ENCODE measurements at places on chromosomes 1 and 21.

DNA sequence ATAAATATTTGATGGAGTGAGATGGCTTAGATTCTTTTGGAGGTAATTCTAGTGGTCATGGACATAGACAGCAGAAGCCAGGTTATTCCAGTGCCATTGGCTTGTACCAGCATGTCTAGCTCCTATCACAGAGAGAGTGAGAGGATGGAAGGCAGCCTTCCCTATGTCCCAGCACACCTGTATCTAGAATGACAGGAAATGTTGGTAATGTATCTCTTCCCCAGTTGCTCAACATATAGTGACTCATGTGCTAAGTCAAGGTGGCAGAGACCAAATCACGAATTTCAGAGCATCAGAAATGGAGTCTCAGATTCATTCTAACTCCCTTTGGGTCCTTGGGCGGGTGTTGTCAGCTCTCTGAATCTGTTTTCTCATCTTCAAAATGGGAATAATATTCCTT, 28.4 kb downstream of the METTL13 start:
- no peak for DNase-seq

GRCh38 chr21:16437586-16437985, 707.8 kb downstream of the USP25 start:
- DNase-seq, result no peak

DNA sequence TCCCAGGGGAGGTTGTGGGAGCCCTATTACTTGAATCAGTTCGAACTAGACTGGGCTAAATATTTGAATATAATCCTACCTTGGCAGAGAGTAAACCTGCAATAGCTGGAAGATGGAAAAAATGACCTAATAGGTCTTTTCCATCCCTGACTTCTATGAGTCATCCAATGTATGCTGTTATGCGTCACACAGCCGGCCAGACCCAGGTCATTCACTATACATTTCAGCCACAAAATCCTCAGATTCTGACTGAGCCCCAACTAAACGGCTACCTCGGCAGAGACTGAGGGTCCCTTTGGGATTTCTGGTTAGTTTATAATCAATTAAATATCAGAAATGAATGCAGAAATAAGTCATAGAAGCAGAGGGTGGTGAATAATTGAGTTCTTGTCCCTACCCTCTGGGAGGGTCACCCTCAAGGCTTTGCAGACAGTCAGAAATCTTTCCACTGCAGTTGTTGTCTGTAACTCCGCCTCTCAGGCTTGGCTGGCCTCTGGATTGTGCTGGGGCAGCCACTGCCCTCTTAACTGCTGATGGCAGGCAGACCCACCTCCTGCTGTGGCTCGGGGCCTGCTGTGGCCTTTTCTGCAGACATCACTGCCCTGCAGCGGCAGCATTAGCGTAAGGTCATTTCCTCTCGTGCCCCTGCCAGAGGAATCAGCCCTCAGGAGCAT, 240.5 kb downstream of the TGFB2 start:
- no peak for DNase-seq

DNA sequence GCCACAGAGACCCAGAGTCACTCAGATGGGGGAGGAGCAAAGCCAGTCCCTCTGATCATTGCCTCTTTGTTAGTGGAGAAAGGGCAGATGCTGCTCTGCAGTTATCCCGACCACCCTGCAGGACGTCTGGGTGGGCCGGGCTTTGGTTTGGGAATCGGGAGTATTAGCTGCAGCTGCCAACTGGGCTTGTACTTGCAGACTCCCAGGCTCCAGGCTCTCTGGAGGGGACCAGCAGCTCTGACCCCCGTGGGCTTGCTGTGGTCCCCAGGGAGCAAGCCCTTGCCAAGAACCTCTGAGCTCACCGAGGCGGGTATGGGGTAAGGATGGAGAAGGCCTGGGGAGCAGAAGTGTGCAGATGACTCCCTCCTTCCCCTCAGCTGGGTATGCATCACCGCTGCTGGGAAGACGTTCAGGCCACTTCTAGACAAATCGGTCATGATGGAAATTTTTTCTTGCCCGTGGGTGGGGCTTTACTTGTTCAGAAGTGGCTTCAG, 21.6 kb downstream of the MAPKAPK2 start:
- no peak for DNase-seq

GRCh38 chr1:229803626-229804217, 177.7 kb downstream of the URB2 start:
- DNase-seq, result no peak

- DNase-seq, result no peak
Observed at GRCh38 chr1:168304865-168305264, 24.2 kb downstream of the TBX19 start.

- DNase-seq, result no peak
Observed at GRCh38 chr1:192967211-192967877, 91.8 kb downstream of the UCHL5 start.

DNA sequence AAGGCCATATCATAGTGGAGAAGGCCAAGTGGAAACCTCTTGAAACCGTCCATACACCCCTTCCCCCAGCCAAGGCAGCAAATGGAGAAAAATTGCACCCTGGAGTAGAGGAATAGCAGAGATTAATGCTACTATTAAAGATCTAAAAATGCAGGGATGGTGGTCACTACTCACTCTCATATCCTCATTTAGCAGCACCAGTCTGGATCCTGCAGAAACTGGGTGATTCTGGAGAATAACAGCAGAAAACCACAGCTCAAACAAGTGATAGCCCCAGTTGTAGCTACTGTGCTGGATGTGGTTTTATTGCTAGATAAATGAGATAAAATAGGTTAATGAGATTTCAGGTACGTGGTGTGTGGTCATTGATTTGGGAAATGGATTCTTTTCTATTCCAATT, 30.3 kb downstream of the S1PR1 start:
- DNase-seq, result no peak

DNA sequence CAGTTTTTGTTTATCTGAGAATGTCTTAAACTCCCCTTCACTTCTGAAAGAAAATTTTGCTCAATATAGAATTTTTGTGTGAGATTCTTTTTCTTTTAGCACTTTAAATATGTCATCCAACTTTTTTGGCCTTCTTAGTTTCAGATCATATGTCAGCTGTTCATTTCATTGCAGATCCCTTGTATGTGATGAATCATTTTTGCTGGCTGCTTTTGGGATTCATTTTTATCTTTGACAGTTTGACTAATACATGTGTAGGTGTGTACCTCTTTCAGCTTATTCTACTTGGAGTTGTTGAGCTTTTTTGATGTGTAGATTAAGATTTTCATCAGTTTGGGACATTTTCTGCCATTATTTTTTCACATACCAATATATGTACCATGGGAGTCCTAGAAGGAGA, 156.8 kb downstream of the FASLG start:
- DNase-seq, result no peak

GRCh38 chr1:178300352-178300699, 196.4 kb downstream of the CLEC20A start:
- no peak for DNase-seq

Data from cerebellar nuclear complex (tissue), 1 donor.